ENCODE measurements at places on chromosomes 5 and 9.

DNA sequence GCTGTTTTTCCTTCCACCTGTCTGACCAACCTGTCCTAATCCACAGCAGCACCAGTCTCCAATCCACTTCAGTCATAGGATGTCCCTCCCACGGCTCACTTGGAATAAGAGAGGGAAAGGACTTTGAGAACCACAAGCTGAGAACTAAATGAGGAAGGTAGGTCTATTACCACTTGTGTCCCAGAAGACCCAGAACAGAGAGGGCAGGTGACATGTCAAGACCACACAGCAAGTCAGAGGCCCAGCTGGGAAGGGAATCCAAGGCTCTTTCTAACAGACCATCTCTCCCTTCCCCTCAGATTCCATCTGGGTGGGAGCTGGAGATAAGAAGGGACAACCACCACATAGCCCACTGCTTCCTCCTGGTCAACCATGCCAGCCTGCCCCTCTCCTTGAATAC is 14.6 kb downstream of the ANXA6 start:
- DNase-seq: no peak

- no peak for DNase-seq
Observed at GRCh38 chr5:62043289-62044280, 262.4 kb upstream of the KIF2A start.

DNA sequence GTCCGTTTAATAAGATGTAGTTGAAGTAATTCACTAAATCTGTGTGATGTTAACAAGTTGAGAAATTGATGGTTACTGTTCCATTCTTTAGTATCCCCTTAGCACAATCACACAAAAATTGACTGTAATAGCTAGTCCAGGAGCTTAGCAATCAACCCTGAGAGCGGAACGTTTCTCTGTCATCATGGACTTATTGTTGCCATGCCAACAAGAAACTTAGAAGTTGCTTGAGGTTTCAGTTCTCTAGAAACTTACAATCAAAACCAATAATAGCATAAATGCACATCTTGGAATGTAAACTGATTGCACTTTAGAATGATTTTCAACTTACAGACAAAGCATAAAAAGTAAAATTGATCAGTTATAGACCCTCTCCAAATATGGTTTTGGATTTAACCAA is 125.4 kb upstream of the ANKH start:
- no peak for DNase-seq

- DNase-seq: no peak
Observed at GRCh38 chr5:96468956-96469355, 35.9 kb upstream of the PCSK1 start.

GRCh38 chr9:99778308-99778707 is 43.4 kb upstream of the NR4A3 start:
- DNase-seq: no peak

DNA sequence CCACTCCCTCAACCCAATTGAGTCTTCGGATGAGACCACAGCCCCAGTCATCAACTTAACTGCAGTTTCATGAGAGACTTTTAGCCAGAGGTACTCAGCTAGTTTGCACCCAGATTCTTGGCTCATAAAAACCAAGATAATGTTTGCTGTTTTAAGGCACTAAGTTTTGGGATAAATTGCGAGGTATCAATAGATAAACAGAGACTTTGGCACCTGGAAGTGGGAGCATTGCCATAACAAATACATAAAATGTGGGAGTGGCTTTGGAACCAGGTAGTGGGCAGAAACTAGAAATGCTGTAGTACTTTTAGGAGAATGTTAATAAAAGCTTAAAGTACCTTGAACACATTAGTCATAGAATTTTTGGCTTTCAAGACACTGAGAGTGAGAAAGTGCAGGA is 439.8 kb downstream of the SH3GL2 start:
- DNase-seq: no peak

- DNase-seq: no peak
Observed at GRCh38 chr9:34719021-34719768, 9.3 kb upstream of the CCL21 start.

- no peak for DNase-seq
Observed at GRCh38 chr9:37363124-37363523, 59.4 kb upstream of the GRHPR start.

DNA sequence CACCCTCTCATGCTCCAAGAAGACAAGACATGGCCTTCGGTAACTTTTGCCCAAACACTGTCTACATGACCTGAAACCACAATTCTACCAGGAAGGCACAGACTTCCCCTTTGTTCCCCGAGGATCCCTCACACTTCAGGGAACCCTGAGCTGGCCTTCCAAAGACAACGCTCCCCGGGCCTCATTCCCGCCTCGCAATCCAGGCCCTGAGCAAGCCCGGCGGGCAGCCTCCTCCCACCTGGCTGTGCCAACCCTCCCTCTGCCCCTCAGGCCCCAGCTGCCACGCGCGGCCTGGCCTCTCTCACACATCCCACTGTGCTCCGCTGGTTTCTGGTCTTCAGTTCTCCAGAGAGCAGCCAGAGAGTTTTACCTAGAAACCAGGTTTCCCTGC is 7.3 kb downstream of the QSOX2 start:
- DNase-seq: no peak

- DNase-seq: peak; percentile 63
Observed at GRCh38 chr5:1479581-1480188, 34.4 kb upstream of the SLC6A3 start.

GRCh38 chr5:88683506-88684135 is 199.4 kb downstream of the MEF2C start:
- DNase-seq: no peak

DNA sequence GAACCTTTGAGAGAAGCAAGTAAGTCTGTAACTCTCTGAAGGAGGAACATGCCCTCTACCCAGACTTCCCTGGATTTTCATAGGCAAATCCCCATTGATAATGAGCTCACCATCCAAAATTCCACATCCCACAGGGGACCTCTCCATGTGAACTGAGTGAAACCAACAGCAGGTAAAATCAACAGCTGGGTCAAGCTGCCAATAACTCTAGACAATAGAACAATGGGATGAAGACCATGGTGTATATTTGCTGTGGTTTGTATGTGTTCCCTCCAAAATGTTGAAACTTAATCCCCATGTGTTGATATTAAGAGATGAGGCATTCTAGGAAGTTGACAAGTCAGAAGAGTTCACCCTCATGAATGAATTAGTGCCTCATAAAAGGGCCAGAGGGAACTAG is 110.2 kb upstream of the MYO10 start:
- no peak for DNase-seq

DNA sequence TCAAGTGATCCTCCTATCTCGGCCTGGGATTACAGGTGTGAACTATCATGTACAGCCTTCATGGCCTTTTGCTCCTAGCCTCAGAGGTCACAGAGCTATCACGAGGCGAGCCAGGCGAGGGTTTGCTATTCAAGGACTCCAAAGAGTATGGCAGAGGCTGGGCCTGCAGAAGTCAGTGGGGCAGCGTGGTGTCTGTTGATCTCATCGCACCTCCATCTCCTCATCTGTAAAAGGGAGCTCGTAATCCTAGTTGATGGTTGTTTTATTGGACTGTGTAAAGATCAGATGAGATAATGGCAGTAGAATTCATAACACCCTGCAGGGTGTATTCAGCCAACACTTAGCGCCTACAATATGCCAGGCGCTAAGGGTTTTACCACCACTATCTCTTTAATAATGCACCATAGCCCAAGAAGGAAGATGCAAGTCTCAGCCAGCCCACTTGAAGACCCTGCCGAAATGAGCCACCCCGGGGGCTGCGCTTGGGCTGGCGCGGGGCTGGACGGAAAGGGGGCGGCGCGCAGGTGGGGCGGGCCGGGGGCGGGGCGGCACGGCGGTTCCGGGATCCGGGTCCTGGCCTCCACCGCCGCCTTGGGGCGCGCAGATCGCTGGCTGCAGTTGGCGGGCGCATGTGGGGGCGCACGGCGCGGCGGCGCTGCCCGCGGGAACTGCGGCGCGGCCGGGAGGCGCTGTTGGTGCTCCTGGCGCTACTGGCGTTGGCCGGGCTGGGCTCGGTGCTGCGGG is at the start of gene GALNT12:
Gene GALNT12, plus strand, starts transcription at position 601 of the 744 bp plus-strand sequence. Its CDS starts 29 bp downstream, at position 630.
- DNase-seq: peak; percentile 71

- no peak for DNase-seq
Observed at GRCh38 chr5:129724647-129725046, 23.2 kb upstream of the MINAR2 start.

GRCh38 chr9:83199832-83200231 is 136.9 kb upstream of the RASEF start:
- DNase-seq: no peak

- no peak for DNase-seq
Observed at GRCh38 chr5:38373743-38374142, 115.4 kb downstream of the EGFLAM start.

GRCh38 chr5:114192108-114192507 is 169.8 kb upstream of the KCNN2 start:
- no peak for DNase-seq

DNA sequence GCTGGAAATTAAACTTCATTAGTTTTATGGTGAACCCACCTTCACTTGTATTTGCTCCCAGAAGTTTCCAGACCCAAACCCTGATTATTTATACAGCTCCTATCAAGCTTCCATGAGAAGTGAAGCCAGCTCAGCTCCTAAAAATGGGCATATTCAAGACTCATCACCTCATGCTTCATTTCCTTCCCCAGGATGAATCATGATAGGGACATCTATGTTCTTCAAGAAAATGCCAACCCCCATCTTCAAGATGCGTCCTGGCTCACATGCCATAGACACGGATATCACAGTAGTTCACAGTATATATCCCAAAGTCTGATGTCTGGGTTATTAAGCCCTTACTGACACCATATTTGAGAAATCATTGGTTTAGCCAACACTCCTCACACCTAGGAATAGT is 217.6 kb downstream of the NPR3 start:
- DNase-seq: no peak

DNA sequence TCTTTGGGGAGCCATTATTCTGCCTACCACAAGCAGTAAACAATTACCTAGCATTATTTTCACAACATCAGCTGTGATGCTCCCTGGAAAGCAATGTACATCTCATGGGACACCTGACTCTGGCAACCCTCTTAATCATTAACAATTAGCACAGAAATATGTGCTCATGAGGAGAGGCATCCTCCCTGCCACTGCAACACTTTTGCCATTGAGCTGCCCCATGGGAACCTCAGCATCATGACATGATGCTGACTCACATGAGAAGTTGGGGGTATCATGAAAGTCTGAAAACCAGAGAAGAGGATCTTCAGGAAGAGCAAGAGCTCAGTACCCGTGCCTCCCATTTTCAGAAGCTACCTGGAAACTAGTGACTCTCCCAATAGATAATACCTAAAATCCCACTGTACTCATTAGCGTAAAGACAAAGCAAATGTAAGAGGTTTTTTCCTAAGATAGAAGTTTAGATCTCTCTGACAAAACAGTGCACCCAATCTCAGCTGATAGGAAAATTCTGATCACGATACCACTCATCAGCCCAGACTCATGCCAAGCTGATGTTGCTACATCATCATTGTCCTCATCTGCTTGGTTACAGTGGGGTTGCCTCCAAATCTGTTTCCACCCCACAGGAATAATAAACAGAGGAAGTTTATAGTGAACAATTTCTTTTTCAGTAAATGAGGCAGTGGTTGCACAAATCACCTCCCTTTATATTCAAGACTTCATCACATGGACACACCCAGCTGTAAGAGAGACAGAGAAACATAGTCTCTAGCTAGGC is 244.5 kb downstream of the NR2F1-AS1 start:
- no peak for DNase-seq

GRCh38 chr5:6450319-6450833 is 1.7 kb downstream of the UBE2QL1 start:
- no peak for DNase-seq

- DNase-seq: no peak
Observed at GRCh38 chr5:136309932-136310598, 55.3 kb downstream of the TRPC7 start.

GRCh38 chr5:139657363-139658321 is 9.5 kb downstream of the CXXC5 start:
- no peak for DNase-seq

DNA sequence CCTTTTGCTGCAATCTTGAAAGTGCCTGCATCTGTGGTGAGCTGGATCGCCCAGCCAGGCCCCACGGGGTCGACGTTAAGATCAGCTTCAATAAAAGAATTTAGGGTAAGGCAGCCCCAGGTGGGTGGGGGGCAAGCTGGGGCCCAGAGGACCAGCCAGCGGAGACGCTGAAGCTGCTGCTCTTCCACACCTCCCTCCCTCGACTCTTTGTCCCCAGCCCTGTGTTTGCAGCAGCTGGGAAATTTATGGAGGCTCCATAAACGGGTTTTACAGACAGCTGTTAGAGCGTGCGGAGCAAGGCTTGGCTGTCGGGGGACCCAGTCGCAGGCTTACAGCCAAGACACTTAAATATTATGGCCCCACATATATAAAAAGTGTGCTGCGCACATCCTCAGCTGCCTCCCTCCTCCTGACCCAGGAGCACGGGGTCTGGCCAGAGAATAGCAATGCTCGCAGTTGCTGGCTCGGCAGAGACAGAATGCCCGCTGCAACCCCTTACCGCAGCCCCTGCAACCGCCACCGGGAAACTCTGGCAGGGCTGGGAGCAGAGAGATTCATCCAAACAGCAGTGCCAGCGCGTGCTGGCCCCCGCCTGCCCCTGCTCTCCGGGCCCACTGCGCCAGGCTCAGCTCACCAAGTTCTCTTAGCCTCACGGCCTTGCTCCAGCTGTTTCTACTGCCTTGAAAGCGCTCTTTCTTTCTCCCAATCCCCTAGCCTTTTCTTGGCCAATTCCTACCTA is 28.4 kb upstream of the MVB12B start:
- no peak for DNase-seq

GRCh38 chr5:57832875-57833274 is 350.3 kb upstream of the ACTBL2 start:
- DNase-seq: no peak

- no peak for DNase-seq
Observed at GRCh38 chr9:98096091-98096490, 22.9 kb downstream of the TRIM14 start.

DNA sequence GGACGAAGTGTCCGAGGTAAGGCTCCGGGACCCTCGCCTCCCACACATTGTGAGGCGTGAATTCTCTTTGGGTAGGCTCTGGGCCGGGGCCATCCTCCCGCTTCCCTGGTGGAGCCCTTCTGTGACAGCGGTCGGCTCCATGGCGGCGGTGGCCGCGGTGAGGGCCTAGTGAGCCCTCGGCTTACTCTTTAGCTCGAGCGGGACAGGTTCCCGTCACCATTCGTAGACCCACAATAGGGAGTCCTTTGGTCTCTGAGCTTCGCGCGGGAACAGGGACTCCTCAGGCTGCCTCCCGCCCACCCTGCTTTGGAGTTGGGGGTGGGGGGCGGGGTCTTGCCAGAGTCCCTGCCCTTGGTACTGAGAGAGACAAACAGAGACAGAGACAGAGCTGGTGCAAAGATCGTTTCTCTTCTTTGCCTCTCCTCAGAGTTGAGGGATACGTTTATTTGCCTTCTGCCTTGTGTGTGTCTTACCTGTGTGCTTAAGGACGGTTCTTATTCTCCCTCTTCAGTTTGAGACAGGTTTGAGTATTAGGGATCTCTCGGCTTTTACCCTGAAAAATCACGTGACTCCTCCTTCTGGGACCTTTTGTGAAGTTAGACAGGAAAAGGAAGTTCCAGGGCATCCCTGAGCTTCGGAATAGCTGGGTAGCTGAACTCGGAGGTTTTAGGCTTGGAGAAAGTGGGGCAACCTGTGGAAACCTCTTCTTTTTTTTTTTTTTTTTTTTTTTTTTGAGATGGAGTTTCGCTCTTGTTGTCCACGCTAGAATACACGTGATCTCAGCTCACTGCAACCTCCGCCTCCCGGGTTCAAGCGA is 833 bp downstream of the ANKHD1 start:
- peak; percentile 60 for DNase-seq

GRCh38 chr5:120805131-120805530 is 341.0 kb downstream of the PRR16 start:
- no peak for DNase-seq

GRCh38 chr5:6754766-6755165 is 41.5 kb downstream of the TENT4A start:
- DNase-seq: no peak
